ENCODE measurements at places on chromosomes 4 and X.
A peak's percentile ranks its signal among the peaks of the same experiment; 100 is the strongest.

DNA sequence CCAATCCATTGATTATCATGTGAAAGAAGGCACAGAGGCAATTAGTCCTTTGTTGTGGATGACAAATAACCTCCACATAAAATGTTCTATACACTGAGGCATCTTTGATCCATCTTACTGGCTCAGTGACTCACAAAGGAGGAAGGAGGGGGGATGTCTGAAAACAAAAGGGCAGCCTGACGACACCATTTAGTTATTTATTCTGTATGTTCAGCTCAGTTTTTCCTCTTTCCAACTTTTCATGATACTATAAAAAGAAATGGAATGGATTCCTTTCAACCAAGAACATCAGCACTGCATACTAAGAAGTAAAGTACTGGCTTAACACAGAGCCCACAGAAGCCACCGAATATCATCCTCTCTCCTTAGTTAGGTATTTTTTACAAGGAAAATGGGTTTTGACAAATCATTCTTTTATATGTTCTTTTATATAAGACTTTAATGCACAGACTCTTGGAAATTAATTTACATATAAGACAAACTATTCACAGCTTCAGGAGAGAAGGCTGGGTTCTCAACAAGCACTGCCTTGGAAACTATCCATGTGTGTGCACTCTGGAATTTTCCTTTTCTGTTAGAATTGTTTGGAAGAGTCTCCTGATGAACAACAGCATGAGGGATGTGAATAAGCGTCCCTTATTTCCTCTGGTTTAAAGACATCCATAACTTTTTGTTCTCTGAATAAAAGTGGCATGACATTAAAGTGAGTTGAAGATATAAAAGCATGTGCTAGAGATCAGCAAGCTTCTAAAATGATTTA is 135.6 kb downstream of the TSPAN5 start:
- DNase-seq = no peak

GRCh38 chrX:63635750-63636149 is 149.3 kb downstream of the ARHGEF9 start:
- DNase-seq = no peak

- DNase-seq = no peak
Observed at GRCh38 chr4:123325241-123325681, 71.3 kb upstream of the SPRY1 start.

- DNase-seq = no peak
Observed at GRCh38 chr4:2511645-2512131, 24.8 kb upstream of the FAM193A start.

GRCh38 chrX:39519030-39519488 is 578.7 kb downstream of the BCOR start:
- no peak for DNase-seq

- no peak for DNase-seq
Observed at GRCh38 chr4:124028182-124028581, 631.6 kb downstream of the SPRY1 start.

- DNase-seq = peak; percentile 30
Observed at GRCh38 chr4:86935566-86935852, 698 bp downstream of the AFF1 start.

DNA sequence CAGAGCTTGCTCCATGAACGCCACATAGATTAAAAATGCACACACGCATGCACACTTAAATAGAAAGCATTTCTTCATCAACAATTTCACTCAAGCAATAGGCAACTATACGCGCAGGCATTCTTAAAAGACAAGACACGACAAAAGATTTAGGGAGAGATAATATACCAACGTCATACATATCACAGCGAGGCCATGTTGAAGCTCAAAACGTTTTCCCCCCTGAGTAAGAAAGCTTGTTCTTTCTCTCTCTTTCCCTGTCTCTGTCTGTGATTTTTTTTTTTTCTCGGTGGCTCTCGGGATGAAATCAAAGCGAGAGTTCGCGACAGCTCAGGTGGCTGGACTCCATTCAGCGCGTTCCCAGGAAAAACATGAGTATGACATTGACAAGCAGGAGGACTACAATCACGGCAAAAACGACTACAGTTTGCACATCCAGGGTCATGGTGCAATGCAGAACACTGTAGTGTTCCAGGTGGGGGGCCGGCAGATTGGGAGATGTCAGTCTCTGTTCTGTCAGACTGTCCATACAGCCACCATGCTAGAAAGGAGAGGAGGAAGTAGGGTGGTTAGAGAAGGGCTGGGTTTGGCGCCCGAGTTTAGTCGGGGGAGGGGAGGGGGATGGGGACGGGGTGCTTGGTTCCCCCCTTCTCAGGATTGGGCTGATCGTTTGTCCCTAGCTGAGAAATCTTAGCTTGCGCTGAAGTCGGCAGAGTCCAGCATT is 30.7 kb downstream of the ARHGEF9 start:
- DNase-seq = peak; percentile 17

- DNase-seq = no peak
Observed at GRCh38 chr4:98262431-98262830, 1.2 kb downstream of the RAP1GDS1 start.

- no peak for DNase-seq
Observed at GRCh38 chr4:122917731-122918130, 4.7 kb downstream of the NUDT6 start.

DNA sequence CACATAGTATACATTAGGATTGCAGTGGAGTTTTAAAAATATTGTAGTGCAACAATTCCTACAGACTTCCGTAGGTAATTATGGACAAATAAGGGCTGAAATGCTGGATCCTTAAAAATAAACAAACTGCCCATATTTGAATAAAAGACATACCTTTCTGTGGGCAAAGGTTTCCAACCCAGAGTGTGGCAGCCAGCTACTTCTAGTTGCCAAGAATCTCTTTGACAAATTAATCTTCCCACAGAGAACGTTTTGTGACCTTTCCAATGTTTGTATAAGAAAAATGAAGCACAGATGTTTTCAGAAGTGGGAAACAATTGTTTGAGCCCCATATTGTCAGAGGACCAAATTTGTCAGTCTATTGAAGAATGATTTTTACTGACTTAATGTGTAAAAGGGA is 21.1 kb downstream of the GRPR start:
- no peak for DNase-seq

- DNase-seq = no peak
Observed at GRCh38 chrX:150899191-150899757, 806 bp upstream of the CD99L2 start.

- no peak for DNase-seq
Observed at GRCh38 chr4:161273607-161274006, 890.2 kb downstream of the FSTL5 start.

DNA sequence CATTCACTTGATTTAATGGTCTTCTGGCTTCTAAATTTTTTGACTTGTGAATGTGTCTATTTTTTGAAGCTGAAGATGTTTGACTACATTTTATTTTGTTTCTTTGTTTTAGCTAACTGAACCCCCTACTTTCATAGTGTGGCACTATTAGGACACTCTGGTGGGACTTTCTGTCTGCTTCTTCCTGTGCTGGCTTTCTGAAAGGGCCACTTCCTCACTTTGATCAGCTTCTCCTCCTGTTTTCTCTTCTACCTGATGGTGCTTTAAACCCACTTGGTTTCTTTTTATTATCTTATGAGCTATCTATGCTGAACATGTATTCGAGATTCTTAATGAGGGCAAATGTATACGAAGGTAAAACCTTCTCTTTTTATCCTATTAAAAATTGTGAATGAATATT is 186.1 kb upstream of the CASK start:
- no peak for DNase-seq

GRCh38 chr4:18938343-18939099 is 917.0 kb upstream of the LCORL start:
- no peak for DNase-seq

GRCh38 chr4:26235500-26235899 is 85.3 kb upstream of the RBPJ start:
- DNase-seq = no peak

GRCh38 chrX:150371877-150372276 is 8.8 kb downstream of the MAMLD1 start:
- DNase-seq = no peak

DNA sequence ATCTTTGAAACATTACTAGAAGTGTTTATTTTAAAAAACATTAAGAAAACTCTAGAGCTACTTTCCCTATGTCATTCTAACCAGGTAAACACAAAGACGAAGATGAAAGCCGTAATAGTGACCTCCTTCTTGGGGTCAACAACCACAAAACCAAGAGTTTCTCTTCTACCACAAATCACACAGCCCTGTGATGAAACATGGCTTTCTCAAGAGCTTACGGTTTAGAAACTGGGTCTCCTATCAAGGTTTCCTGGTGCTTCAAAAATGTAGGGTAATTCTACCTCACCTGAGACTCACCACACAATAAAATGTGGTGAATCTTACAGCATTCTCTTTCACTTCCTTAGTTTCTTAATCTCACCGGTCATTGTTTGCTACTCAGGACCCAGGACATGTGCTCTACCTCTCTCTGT is 50.9 kb downstream of the CORIN start:
- DNase-seq = no peak

DNA sequence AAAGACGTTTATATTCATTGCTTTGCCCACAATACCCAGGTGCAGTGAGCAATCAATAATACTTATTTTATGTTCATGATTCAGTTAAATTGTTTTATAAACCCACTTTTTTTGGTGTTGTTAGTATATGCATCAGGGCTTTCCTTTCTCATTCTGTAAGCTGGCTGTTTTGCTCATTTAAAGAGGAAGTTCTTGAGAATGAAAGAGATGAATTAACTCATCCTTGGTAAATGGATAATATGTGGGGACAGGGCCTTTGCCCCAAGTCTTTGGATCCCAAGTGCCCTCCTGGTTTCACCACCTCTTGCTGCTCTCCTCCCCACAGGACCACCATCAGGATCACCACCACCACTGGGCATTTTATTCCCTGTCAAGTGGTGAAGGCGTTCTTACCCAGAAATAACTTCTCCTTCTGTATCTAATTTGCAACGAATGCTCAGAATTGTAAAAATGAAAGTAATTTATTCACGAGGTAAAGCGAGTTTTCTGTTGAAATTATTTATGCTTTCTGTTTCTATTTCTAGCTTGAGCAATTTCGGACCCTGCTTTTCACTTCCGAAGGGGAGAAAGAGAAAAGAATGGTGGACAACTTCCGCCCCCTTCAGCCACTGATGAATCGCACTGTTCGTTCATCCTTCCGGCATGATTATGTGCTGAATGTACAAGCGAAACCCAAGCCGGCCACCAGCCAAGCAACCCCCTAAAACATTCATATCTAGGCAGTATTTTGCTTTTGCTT is 8.2 kb upstream of the ZRSR2 start:
- no peak for DNase-seq

DNA sequence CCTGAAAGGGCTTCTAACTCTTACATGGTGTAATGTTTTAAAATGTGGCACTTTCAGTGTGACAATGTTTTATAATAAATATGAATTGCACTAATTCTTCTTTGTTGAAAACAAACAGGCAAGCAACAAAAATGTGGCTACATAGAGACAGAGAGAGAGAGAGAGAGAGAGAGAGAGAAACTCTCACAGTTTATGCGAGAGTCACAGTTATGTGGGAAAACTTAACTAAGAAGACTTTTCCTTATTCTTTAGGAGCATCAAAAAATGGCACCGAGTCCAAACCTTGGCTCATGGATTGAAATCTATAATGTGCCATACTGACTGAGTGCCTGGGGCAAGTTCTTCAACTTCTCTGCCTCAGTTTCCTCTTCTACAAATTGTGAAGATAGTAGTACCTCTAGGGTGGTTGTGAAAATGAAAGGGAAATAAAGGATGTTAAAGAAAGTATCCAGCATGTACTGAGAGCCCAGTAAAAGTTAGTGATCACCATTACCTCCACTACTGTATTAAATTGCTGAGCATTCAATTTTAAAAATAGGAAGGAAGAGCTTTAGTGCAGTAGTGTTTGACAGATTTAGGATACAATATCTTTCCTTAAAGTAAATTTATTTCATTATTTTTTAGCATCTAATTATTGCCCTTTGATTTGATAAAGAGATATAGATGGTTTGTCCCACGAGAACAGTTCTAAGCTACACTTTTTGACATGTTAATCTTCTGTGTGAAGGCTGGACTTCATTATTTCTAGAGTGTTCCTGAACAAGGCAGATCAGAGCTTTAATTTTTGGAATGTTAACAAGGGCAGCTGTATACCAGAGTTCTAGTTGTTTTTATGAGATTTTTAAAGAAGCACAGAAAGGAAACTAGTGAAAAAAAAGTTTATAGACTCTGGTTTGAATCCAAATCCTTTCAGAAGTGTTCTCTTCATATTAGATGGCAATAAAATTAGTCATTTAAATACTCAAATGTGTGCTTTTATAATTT is 187.5 kb upstream of the ANK2 start:
- DNase-seq = no peak

- no peak for DNase-seq
Observed at GRCh38 chrX:78979789-78980464, 34.7 kb downstream of the P2RY10 start.

DNA sequence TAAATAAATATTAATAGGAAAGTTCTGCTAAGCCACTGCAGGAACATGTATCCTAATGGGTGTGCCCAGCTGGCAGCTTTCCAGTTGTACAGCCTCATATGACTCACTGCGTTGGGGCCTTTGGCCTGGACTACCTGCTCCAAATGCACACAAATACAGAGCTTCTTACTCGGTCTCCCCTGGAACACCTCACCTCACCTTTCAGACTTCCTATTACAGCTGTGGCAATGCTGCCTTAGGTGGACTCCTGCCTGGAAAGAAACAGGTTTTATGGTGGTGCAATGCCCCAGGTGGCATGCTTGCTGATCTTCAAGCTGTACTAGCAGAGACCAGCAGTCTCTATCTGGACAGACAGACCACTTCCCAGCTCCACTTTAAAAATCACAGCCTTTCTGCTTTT is 85.7 kb upstream of the EXOC1L start:
- peak; percentile 65 for DNase-seq
